ENCODE measurements at places on chromosomes 5 and 9.

GRCh38 chr5:129454461-129454860 is 5.6 kb upstream of the ADAMTS19 start:
- DNase-seq, result no peak

DNA sequence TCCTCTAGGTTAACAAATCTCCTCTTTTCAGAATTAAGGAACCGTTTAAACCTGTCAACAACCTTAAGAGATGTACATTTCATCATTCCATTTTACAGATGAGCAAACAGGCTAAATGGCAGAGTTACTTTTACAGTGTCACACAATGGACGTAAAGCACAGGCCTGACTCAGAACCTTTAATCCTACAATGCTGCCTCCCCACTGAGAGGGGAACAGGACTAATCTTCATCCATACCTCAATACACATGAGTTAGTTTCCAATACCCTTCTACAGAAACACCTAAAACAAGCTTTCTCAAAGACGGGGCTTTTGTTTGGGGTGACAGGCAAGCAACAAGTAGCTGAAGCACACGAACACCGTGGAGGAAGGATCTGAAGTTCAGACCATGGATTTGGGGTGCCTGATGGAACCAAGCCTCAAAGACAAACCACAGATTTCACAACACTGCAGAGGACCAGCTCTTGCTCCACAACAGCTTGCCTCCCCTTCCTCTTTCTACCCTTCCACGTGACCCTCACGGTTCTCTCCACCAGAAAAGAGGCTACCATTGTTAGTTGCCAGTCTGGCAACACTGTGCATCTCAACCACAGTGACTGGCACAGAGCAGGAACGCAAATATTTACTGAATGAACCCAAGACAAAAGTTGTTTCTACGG is 1.8 kb downstream of the RNF130 start:
- peak; percentile 49 for DNase-seq

DNA sequence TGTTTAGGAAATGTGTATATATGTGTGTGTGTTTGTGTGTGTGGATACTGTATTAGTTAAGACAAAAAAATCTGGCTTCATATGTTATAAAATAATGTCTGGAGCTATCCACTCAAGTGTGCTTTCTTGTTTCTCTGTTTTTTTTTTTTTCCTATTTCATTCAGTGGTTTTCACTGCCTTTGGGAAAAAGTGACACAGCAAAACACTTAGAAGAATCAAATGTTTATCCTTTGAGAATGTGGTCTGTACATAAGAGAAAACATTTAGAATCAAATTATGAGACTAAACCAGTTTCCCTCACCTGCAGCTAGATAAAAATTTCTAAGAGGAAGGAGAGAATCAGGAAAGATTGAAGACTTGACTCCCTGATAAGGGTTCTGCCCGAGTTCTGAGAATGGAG is 8.1 kb downstream of the TMC1 start:
- DNase-seq, result no peak

- no peak for DNase-seq
These were observed 479.4 kb upstream of the MPDZ start for GRCh38 chr9:13758936-13759335.
